ENCODE measurements at places on chromosomes 3 and 15.

- DNase-seq: no peak
Observed at GRCh38 chr3:175792245-175792644, 933.1 kb downstream of the NAALADL2 start.

- DNase-seq: no peak
Observed at GRCh38 chr3:164723396-164723795, 354.9 kb downstream of the SI start.

DNA sequence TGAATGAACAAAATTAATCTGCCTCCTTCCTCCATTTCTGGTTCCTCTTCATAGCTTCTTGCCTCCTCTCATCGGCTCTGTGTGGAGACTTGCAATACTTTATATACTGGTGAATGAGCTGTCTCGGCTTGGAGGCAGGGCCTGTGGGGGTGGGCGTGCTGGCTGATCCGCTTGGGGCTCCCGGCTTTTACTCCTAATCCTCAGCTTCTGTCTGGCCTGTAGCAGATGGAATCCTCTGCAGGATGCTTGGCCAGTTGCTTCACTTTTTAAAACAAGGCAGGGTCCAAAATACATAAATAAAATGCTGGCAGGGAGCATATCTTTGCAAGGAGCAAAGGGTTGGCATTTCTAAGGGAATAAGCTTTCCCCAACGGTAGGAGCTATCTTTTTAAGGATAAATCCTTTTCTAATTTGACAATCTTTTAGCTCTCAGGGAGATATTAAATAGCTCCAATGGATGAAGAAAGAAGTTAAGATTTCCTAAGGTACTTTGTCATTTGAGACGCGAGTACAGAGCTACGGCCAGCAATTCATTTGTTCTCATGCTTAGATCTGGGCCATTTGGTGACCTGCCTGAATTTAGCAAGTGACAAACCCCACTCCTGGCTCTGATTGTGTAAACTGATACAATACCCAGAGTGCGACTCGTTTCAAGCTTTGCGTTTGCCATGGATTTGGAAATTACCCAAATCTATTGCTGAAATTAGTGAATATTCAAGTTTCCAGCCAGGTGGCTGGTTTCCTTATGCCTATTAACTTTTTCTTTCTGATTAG, 18.9 kb downstream of the SV2B start:
- DNase-seq: no peak

- no peak for DNase-seq
Observed at GRCh38 chr15:35507932-35508638, 37.9 kb downstream of the DPH6 start.

GRCh38 chr3:188241072-188241471, 87.1 kb downstream of the LPP start:
- DNase-seq: no peak

DNA sequence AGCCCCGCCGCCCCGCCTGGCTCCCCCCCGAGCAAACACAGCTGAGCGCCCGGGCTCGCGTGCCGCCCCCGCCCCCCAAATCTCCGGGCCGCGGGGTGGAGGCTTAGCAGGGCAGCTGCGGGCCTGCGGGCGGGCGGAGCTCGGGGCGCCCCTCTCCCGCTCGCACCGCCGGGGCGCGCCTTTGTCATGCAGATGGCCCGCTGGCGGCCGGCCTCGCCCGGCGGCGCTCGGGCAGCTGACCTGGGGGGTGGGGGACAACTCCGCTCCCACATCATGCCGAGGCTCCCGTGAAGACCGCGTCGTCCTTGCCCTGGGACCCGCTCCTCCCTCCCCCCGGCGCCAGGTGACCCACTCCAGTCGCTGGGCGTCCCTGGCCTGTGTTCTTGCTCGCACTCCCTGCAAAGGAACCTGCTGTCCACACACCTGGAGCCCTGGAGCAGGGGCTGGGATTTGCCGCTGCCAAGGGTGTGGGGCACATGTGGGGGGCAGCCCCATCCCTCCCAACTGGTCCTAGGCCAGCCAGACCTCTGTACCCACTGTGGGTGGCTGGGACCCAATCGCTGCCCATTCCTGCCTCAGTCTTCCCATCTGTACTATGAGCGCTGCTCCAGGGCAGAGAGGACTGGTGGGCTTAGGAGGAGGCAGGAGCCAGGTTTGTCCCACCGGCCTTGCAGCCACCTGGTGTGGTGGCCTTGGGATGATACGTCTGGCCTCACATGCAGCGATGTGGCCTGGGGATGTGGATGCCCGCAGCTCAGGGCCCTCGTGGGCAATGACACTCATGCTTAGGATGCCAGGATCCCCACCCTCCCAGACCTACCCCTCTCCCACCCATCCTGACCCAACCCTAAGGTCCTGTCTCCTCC, 33.5 kb downstream of the DNAJB8 start:
- no peak for DNase-seq

DNA sequence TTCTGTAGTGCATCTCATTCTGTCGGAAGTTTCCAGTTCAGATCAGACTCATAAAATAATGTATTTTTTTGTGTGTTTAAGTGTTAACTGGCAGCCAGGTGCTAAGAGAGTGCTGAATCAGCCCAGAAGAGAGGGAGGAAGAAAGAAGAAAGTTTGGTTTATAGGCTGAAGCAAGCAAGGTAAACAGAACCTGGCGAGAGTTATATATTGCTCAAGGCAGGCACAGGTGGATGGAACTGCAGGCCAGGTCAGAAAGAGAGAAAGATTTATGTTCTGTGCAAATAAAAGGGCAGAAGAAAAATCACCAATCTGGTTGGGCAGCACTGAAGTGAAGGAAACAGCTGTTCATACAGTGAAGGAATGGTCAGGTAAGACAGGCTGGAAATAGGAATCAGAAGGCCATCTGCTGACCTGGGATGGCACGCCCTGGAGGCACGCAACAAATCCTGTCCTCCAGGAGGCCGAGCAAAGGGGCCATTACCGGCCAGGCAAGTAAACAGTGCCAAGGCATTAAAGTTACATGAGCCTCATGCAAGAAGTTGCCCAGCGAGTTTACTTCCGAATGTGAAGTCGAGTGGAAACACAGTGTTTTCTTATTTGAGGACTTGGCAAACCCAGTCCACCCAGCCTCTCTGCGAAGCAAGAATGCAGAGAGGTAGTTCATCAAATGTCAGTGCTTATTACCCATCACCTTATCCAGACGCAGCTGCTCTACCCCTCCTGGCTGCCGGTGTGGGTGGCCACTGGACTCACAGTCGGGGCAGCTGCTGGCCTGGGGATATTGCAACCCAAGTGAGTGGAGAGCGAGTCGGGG, 309.8 kb downstream of the VPS13C start:
- no peak for DNase-seq

GRCh38 chr3:100053951-100054620, 60.2 kb downstream of the FILIP1L start:
- no peak for DNase-seq

DNA sequence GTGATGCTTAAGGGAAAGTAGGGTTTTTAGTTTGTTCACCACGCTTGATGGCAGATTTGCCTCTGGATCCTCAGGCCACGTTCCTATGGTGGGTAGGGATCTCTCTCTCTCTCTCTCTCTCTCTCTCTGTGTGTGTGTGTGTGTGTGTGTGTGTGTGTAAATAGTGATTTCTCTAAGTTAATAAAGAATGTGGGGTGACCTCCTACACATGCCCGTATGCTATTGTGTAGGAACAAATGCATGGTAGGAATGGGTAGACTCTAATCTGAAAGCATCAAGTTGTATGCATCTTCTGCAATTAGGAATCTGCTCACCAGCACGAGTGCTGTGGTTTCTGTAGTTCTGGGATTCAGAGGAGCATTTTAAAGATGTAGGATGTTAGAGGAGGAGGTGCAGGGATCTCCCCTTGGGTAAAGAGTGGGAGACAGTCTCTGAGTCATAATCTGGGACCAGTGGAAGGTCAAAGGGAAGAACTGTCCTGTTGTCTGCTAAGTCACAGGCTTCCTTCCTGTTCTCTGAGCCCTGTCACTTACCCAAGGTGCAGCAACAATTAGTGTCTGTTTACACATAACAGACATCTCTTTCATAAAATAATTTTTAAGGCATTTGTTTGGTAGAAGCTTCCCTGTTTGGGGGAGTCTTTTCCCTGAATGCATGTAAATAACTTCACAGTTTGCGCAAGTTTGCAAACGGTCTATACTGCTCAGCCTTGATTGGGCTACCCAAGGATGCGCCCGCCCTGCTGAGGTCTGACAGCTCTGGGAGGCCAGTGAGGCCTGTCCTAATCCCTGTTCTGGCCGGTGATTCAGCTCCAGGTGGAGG, 139.8 kb downstream of the IGF1R start:
- DNase-seq: no peak

GRCh38 chr15:101213147-101213546, 38.7 kb downstream of the CHSY1 start:
- no peak for DNase-seq

- DNase-seq: no peak
Observed at GRCh38 chr15:96565266-96565665, 234.8 kb downstream of the NR2F2 start.

DNA sequence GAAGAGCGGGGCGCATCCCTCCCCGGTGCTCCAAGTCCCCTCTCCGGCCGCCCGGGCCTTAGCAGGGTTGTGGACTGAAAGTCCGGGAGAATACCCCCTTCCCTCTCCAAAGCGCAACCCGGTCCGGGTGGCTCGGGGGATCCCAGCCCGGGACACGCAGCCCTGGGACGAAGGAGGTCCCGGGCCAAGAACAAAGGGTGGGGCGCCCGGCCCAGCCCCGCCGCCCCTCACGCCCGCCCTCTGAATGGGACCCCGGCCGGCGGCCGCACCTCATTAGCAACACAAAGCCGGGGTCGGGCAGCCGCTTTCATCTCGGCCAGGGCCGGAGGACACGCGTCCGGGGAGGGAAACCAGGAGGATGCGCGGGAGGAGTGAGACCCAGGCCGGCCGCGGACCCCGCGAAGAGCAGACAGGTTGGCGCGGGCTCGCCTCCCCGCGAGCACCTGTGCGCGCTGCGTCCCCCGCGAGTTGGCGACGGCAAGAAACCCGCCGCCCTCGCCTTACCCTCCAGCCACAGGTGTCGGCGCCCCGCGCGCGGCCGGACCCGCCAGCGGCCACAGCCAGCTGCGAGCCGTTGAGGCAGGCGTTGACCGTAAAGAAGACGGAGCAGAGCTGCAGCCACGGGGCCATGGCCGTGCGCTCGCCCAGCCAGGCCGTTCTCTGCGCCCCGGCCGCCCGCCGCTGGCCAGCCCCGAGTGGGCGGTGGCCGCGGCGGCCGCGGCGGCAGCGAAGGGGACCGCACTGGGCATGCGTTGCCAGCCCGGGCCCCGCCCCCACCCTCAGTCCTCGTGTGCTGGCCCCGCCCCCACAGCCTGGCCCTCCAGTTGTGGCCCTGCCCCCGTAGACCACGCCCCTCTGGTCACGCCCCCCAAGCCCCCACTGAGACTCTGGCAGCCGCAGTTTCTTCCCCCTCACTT, at the start of gene IL17RD:
Gene IL17RD, minus strand, starts transcription at position 697 of the 917 bp plus-strand sequence. Its CDS starts 67 bp downstream, at position 630.
- DNase-seq: no peak

GRCh38 chr15:59484399-59484798, 46.4 kb downstream of the FAM81A start:
- no peak for DNase-seq

DNA sequence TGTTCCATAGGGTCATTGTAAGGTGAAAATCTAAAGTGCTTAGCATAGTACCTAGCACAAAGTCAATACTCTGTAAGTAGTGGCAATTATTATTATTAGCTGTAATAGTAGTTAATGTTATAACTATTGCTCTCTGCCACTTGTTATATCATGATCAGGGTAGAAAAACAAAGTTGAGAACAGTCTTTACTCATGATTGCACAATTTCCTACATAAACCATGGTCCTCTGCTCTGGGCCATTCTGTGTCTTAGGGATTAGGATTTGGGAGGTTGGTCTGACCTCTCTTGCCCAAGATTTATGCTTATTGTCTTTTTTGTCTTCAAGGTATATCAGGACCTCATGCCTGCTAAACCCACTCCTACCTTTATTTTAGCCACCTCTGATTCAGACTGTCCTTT, 4.3 kb upstream of the LRRC58 start:
- no peak for DNase-seq

- no peak for DNase-seq
Observed at GRCh38 chr15:44289259-44289790, 806 bp downstream of the GOLM2 start.

GRCh38 chr3:172591876-172592771, 68.9 kb upstream of the TNFSF10 start:
- DNase-seq: no peak

DNA sequence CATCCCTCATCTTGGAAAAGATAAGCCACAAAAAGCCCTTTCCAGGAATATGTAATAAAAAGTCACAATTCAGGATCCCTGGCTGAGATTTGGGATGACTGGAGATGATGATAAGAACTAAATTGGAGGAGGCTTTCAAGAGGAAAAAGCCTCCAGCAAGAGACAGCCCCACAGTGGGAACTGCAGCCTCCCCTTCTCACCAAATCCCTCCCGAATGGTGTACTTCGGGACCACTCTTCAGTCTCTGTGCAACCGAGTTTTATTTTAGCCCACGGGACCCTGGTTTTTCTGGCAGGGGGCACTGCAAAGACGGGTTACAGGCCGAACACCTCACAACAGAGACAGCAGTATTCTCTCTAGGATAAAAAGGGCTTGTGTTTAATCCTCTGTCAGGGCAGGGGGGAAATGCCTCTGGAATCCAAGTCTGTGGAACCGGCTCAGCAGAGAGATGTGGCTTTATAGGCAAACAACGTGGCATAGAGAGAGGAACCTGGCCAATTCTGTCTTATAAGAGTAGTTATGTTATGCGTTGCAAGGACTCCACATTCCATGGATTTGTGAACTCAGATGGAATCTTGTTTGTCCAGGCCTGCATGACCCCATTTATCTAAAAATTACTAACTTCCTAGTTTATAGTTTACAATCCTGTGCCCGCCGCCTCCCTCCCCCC, 1.2 kb upstream of the LMCD1 start:
- no peak for DNase-seq

GRCh38 chr3:151322511-151322910, 5.9 kb upstream of the GPR87 start:
- no peak for DNase-seq

- DNase-seq: no peak
Observed at GRCh38 chr3:147305533-147306250, 100.7 kb downstream of the ZIC4 start.

DNA sequence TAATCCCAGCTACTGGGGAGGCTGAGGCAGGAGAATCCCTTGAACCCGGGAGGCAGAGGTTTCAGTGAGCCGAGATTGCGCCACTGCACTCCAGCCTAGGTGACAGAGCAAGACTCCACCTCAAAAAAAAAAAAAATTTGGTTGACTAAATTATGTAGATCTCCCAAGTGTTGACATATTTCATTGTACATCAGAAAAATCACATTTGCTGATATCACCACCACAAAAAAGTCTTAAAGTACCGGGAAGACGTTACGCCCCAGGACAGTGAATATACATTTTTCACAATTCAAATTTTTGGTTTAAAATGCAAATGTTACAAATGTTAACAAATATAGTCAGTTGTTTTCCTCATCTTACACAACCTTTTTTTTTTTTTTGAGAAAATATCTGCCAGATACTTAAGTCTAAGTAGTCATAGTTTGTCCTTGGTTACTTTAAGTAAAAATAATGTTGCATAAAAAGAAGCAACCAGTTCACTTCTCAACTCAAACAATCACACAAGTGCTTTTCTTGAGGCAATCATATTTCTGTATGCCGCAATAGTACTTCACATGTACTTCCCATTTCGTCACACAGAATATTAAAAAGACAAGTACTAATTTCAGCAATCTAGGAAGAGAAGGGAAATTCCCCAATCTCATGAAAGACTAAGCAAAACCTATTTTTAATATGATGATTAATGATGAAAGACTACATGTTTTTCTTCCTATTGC, 41.0 kb upstream of the TCF12 start:
- no peak for DNase-seq

- DNase-seq: no peak
Observed at GRCh38 chr3:194147679-194148078, 11.7 kb downstream of the HES1 start.

GRCh38 chr3:96836153-96836915, 21.9 kb downstream of the EPHA6 start:
- DNase-seq: no peak

Data from NCI-H1436 treated with DMSO at 0.1 percent for 48 hours (cell line).